A172 (cell line): ENCODE measurements at places on chromosomes 4 and X. TPM values are rescaled to one million over a fixed set of nuclear protein-coding genes. Genes with fewer than 3 reads are reported as not detected.

DNA sequence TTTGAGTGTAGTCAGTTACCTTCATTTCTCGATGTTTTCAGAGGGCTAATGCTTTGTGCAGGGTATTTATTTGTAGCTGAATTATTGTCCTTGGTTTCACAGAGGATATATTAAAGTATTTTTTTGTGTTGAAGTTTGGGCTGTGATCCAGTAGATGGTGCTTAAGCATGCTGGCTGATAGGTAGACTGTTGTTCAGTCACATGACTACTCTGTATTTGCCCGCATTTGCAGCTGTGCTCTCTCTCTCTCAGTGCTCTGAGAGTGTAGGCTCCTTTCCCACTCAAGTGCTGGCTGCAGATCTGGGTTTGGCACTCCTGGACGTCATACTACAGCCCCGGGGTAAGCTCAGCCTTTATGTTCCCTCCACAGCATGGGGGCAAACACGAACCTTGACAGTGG lies 21.7 kb downstream of the RAB40AL start:
- no peak for DNase-seq

Gene AREG
- total RNA-seq: not detected in 2 replicates

- no peak for DNase-seq
These were observed 47.9 kb downstream of the HSD17B13 start for GRCh38 chr4:87274803-87275202.

Gene FAM9C
- not detected in 2 replicates for total RNA-seq

Gene AIFM1
- total RNA-seq: 18.5 and 21.1 TPM in 2 replicates
